RCC 7860 (cell line): ENCODE measurements at places on chromosomes 4 and X.

GRCh38 chr4:123585111-123585510 lies 188.5 kb downstream of the SPRY1 start:
- DNase-seq, result no peak

DNA sequence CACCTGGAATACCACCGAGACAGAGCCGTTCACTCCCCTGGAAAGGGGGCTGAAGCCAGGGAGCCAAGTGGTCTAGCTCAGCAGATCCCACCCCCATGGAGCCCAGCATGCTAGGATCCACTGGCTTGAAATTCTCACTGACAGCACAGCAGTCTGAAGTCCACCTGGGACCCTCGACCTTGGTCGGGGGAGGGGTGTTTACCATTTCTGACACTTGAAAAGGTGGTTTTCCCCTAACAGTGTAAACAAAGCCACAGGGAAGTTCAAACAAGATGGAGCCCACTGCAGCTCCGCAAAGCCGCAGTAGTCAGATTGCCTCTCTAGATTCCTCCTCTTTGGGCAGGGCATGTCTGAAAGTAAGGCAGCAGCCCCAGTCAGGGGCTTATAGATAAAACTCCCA lies 243.2 kb downstream of the RASL11B start:
- no peak for DNase-seq

GRCh38 chr4:124318292-124318691 lies 394.2 kb downstream of the ANKRD50 start:
- DNase-seq, result no peak

DNA sequence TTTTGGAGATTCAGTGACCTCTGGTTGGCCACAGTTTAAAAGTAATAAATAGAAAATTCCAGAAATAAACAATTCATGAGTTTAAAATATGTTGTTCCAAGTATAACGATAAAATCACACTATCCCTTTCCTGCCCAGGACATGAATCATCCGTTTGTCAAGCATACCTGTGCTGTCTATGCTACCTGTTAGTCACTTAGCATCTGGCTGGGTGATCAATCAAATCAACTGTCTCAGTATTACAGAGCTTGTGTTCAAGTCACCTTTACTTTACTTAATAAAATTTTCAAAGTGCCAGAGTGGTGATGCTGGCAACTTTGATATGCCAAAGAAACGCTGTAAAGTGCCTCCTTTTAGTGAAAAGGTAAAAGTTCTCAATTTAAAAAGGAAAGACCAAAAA lies 979.5 kb upstream of the NDST4 start:
- no peak for DNase-seq

- DNase-seq, result no peak
Observed at GRCh38 chr4:84366907-84367306, 132.2 kb downstream of the NKX6-1 start.

DNA sequence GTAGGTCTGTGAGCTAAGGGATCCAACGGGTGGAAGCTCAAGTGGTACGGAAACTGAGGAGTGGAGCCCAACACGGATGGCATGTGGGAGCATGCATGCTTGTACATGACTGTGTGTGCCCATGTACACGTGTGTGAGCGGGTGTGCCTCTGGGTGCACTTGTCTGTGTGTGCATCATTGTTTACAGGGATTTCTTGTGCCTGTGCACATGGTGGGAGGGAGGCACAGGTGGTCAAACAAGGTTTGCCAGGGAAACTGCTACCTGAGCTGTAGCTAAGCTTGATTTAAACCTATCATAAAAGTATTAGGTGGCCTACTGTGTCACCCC lies 122.5 kb upstream of the MAMLD1 start:
- no peak for DNase-seq

DNA sequence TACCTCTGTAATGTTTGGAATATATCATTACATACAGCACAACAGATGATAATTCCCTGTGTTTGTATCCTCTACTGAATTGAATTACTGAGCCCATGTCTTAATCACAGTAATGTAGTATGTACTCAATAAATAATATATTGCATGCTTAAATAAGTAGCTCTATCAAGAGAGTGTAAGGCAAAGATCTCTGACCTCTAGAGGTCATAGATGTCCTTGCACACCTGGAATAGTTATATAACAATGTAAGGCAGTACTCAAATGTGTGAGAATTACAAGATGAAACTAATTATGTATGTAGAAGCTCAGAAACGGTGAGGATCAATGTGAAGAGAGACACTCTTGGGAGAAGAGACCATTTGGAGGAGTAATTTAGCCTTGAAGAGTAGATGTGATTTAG lies 14.3 kb upstream of the GCNA start:
- DNase-seq, result no peak

- DNase-seq, result no peak
Observed at GRCh38 chrX:114819509-114819908, 197.9 kb downstream of the IL13RA2 start.

- DNase-seq, result no peak
Observed at GRCh38 chr4:101328063-101328602, 19.2 kb downstream of the PPP3CA start.

DNA sequence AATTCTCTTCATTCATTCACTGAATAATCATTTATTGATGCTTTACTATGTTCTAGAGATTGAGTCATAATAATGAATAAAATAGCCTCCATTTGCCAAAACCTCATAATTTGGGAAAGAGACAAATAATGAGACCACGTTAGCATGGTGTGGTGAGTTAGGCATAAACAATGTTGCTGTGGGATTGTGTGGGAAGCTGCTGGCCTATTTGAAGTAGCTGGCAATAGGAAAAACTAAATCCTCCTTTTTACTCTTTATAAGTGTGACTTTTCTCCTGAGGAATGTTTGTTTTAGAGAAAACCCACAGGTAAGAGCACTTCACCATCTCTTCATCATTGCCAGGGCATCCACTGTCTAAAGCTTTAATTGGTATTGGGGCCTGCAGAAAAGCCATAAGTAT lies 95.3 kb downstream of the AREG start:
- peak; percentile 70 for DNase-seq

GRCh38 chr4:140645614-140646412 lies 77.1 kb upstream of the UCP1 start:
- no peak for DNase-seq

- DNase-seq, result no peak
Observed at GRCh38 chr4:156195914-156196313, 242.2 kb upstream of the CTSO start.

DNA sequence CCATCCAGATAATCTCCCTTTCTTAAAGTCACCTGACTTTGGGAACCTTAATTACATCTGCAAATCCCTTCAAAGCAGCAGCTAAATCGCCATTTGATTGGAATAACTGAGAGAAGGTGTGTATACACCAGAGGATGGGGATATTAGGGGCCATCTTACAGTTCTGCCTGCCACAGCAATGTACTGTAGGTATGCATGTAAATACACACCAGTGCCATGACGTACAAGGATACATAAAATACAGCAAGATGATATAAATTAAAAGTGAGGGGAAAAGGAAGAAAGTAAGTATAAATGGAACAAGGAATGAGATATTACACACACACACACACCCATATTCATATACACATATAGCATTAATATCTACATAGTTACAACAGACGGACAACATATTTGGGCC lies 81.2 kb downstream of the CBR4 start:
- DNase-seq, result no peak

DNA sequence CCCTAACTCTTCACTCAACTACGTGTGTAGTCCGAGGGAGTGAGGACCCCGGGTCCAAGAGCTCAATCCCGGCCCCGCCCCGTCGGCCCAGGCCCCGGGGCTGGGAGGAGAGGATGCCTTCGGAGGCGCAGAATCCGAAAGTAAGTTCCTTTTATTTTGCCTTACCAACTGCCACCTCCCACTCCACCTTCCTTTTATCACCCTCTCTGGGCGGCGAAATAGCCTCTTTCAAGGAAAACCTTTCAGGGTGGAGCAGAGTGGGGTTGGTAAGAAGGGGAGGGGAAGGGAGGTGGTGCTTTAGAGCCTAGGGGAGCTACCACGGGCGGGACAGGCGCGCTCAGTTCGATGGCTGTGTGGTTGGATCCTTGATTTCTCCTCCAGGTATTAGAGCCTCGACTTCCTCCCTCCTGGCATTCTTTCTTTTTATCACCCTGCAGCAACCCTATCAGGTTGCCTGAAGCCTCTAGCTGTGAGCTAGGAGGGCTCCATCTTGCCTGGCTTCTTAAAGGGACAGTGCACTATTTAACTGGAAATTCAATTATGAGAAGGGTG lies 191.2 kb downstream of the RRAGB start:
- no peak for DNase-seq

- DNase-seq, result no peak
Observed at GRCh38 chr4:113502906-113503305, 258.6 kb downstream of the CAMK2D start.

DNA sequence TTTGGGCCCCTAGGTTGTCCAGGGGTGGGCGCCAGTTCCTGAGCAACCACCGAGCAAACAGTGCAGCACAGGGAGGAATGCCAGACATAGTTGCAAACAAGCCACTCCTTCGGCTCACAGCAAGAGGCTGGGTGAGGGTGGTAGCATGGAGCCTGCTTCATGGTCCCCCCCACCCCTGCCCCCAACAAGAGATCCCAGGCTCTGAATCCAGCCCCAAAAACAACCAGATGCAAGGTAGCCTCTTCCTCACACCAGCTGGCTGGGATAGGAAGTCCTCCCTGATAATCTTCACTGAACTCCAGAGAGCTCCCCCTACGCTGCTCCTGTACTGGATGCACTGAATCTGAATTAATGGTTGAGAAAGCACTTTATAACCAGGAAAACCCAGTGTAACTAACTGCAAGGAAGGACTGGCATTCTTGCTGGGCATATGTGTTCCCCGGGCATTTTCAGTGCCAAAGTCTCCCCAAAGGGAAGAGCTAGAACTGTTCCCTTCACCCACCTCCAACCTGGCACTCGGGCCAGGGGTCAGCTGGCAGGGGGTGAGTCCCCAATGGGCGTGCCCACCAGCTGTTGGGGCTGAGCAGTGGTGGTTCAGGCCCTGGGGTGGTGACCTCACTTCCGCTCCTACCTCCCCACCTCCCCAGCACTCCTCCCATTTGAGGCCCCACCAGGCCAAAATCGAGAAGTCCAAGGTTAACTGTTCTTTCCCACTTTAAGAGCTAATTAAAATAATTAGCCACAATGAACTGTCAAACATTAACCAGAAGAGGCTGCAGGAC lies 1.5 kb downstream of the ELF4 start:
- DNase-seq, result peak; percentile 41

GRCh38 chr4:100588076-100588475 lies 70.3 kb upstream of the EMCN start:
- no peak for DNase-seq

DNA sequence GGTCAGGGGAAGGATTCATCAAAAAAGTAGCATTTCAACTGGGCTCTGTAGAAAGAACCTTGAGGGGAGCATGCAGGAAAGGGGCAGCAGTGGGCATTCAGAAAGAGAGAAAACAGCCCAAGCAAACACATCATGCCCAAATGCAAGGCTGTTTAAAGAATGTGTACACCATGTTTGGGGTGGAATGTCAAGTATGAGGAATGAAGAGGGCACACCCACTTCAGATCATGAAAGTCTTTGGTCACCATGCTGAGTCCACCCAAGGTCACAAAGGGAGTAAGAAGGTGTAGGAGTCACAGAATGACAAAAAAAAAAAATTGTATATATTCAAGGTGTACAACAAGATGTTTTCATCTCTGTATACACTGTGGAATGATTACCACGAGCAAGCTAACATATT lies 9.4 kb downstream of the S100G start:
- DNase-seq, result no peak

GRCh38 chr4:25075851-25076250 lies 45.1 kb upstream of the LGI2 start:
- no peak for DNase-seq

GRCh38 chr4:3352941-3353594 lies 60.2 kb downstream of the RGS12 start:
- DNase-seq, result no peak

GRCh38 chr4:48483777-48484493 lies 792 bp downstream of the SLC10A4 start:
- DNase-seq, result no peak

- no peak for DNase-seq
Observed at GRCh38 chr4:46955601-46956000, 37.8 kb downstream of the GABRA4 start.

DNA sequence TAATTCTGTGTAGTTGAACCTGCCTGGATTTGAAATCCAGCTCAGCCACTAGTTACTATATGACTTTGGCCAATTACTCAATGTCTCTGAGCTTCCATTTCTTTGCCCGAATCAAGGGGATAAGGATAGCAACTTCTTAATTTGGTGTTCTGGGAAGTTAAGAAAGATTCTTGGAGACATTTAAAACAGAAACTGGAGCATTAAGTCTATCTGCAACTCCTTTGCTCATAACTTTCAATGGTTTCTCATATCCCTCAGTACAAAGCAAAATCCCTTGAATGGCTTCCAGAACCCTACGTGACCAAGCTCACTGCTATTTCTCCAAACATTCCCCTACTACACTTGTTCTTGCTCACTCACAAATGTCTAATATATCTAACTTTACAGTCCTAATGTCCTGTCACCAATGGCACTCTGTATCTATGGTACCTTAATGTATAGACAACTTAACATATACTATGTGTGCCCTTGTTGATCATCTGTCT lies 849.1 kb upstream of the SLIT2 start:
- DNase-seq, result no peak

DNA sequence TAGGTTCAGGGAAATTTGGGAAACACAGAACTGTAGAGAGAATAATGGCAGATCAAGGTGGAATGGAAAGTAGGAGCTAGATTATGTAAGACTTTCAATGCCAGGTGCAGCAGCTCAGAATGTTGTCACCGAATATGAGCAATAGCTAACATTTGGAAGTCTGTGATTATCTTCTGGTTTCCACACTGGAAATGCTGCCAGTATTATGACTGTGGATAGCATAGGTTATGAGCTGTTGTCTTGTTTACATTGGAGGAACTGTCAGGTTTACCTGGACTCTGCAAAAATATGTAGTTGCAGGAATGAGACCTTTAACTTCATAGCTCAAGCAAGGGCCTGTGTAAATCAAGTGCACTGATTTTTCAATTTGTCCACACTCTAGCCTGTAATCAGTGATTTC lies 26.0 kb upstream of the TAF9B start:
- DNase-seq, result no peak

DNA sequence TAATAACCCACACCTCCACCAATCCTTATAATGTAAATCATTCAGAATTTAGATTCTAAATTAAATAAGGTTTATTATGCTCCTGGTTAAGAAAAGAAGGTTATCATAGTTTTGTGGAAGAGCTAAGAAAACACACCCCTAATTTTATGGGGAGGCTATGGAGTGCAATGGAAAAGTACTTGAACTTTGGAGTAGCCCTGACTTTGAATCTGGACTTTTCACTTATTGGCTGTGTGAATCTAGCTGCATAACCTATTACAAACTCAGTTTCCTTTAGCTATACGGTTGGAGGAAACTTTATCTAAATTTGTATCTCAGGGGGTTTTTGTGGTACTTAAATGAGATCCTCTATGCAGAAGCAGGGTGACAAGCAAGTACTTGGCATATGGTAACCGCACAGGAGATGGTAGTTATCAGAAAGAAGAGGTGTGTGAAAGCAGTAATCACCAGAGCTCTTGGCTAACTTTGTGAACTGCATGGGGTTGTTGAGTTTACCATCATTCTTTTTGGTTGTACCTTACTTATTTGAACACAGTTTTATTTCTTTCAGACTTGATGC lies 143.1 kb downstream of the SHROOM3 start:
- no peak for DNase-seq
